ENCODE measurements at places on chromosomes 16 and 17.

- no peak for DNase-seq
Measured at GRCh38 chr16:25729188-25729915, 37.6 kb downstream of the HS3ST4 start.

DNA sequence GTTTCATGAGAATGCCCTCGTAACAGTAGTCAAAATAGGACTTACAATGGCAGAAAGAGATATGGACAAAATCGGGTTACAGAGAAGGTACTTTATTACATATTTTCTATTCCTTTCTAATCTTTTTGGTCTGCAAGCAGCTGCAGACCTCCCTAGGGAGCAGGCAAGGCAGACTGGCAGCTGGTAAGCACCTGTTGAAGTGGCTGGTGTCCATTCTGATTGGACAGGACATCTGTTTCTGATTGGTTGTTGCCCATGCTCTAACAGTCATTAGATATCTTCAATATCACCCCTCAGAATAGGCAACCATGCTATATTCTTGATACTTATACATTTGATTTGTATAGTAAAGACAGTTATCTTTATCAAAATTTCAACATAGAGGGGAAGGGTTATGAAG, 606.3 kb downstream of the KCNJ2 start:
- no peak for DNase-seq

GRCh38 chr17:81094509-81095382, 59.8 kb downstream of the BAIAP2 start:
- DNase-seq, result peak; percentile 98

GRCh38 chr17:50519141-50519834, 11.0 kb downstream of the MYCBPAP start:
- DNase-seq, result no peak

DNA sequence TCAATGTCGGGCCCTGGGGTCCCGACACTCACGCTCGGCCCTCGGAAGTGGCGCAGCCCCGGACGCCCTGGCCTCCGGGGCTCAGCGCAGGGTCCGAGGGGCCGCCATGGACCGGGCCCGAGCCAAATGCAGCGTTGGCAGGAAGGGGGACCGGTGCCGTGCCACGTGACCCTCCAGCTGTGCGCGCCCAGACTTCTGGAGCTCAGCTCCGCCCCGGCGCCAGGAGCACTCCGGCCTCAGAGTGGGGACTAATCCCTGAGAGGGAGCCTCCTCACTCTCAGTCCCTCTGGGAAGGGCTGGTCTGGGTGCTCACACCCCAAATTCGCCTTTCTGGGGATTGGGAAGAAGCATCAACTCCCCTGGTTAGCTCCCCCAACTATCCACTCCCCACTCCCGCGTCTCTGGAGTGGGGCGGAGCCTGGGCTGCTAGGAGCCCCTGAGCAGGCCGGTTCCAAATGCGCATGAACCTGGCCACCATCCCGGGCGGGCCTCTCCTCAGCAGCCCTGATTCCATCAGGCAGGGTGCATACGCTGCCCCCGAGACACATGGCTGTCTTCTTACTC, at the start of gene B3GNT9:
TSS of gene B3GNT9 (minus strand) at position 166 of the 564 bp plus-strand sequence. CDS start 513 bp downstream, outside the sequence.
- DNase-seq, result no peak

DNA sequence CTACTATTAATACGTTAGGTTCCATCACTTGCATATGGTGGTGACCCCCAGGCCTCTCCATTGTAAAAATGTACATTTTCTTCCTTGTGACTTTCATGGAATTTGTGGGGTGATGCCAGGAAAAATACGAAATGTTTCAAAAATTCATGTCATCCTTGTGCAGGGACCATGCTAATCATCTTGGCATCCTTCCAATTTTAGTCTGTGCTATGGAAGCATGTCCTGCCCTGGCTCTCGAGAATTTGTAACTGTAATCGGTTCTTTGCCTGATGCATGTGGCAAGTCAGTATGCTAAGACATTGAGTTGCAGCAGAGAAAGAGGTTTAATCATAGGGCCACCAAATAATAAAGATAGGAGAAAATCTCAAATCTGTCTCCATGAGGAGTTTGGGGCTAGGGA, 14.3 kb upstream of the GINS3 start:
- DNase-seq, result no peak

Measured in AG09319 (cell line).